ENCODE measurements at places on chromosomes 1 and 21.

GRCh38 chr1:201212461-201213055 is 21.9 kb downstream of the IGFN1 start:
- DNase-seq = no peak

DNA sequence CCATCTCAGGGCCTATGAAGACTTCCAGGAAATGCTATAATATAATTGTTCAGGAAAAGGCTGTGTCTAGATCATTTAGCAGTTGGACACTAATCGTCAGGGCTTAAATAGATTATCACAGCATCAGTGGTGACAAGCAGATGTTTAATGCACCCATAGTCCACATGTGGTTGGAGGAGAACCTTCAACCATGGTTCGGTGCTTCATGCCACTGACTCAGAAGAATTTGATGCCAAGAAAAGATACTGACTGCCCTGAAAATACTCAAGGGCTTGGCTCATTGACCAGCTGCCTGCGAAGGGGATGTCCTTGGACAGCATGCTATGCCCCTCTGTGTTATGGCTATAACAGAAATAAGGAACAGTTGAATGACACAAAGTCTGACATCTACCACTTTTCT is 175.7 kb downstream of the HHIPL2 start:
- peak; percentile 83 for DNase-seq

GRCh38 chr1:25647106-25647505 is 30.5 kb downstream of the MAN1C1 start:
- DNase-seq = no peak

DNA sequence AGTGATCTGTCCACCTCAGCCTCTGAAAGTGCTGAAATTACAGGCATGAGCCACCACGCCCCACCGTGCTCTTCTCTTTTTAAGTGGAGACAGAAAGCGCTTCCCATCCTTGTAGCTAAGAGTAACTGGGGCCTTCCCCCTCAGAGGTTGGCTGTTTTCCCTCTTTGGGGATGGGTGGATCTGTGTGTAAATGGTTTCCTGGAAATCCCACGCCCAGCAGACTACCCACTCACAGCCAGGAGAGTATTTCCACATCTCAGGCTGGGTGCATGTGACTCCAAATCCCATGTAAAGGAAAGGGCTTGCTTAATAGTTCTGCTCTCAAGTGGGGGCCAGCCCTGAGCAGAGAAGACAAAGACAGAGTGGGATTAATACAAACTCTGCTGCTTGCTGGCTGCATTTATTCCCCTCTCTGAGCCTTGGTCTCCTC is 19.6 kb upstream of the TCEA3 start:
- peak; percentile 94 for DNase-seq

DNA sequence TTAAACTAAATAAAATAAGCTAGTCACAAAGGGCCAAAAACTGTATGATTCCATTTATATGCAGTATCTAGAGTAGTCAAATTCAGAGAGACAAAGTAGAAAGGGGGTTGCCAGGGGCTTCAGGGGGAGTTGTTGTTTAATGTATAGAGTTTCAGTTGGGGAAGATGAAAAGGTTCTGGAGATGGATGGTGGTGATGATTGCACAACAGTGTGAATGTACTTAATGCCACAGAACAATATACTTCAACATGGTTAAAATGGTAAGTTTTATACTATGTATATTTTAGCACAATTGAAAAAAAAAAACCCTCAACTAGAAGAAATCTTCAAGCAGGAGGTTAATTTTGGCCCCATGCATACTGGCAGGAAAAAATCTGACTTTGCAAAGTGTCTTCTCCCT is 24.3 kb downstream of the VAV3 start:
- no peak for DNase-seq

DNA sequence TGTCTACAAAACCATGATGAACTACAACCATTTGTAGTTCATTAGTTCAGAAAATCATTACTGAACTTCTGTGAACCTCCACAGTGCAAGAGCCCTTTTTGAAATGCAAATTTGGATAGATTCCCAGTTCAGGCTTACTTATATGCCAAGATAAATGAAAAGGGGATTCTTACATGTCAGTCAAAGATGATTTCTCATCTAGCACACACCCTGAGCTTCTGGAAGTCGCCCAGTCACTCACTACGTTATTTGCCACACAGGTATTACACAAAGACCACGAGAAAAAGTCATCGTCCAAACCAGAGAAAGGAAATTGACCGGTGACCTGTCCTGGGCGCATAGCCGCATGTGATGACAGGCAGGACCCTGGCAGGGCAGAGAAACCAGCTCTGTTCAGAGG is 41.8 kb downstream of the ETS2 start:
- no peak for DNase-seq

DNA sequence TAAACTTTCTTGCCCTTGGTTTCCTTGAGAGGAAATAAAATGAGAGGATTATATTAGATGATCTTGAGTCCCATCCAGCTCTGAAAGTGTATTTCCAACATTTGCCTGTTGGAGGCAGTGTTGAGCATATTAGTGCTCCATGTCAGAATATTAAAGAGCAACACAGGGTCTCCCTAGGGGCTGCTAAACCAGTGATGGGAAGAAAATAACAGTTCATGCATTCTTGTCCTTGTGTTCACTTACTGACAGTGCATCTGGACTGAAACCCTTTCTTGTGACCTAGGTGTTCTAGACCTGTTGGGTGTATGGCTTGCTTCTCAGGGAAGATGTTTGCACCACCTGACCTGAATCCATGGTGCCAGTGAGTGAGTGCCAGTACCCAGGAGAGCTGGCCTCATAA is 124.7 kb upstream of the KIAA0040 start:
- no peak for DNase-seq

- DNase-seq = peak; percentile 49
Measured at GRCh38 chr1:55420929-55421716, 206.0 kb upstream of the USP24 start.

DNA sequence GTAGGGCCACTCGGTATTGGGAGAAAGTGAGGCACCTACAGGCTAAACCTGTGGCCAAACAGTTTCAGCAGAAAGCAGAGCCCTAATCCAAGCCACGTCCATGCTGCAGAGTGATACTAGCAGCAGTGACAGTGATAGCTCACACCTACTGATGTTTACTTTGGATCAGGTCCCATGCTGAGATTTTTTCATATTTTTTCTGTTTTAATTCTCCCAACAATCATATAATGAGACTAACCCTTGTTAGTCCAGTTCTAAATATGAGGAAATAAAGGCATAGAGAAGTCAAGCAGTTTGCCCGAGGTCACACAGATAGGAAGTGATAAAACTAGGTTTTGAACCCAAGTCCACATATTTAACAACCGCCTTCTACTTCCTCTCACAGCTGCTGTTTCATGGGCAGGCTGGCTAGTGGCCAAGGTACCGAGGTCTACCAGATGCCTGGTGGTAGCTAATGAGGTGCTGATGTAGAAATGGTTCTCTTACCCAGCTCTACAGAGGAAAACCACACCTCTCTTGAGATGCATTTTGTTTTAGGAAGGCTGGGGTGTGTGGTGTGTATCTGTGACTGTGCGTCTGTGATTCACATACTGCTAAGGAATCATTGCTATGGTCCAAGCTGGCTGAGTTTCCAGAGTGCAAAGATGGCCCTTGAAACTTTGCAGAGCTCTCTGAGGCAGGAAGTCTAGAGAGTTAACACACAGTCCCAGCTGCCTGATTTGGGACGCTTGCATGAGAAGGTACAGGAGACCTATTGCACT is 80.3 kb upstream of the ARTN start:
- peak; percentile 89 for DNase-seq

- no peak for DNase-seq
Measured at GRCh38 chr1:206445911-206446356, 24.3 kb upstream of the IKBKE start.

GRCh38 chr1:33256221-33256470 is 146 bp upstream of the ZNF362 start:
- no peak for DNase-seq

GRCh38 chr1:165988275-165988674 is 160.9 kb downstream of the UCK2 start:
- DNase-seq = no peak

- DNase-seq = no peak
Measured at GRCh38 chr1:238404921-238405320, 514.2 kb upstream of the ZP4 start.

DNA sequence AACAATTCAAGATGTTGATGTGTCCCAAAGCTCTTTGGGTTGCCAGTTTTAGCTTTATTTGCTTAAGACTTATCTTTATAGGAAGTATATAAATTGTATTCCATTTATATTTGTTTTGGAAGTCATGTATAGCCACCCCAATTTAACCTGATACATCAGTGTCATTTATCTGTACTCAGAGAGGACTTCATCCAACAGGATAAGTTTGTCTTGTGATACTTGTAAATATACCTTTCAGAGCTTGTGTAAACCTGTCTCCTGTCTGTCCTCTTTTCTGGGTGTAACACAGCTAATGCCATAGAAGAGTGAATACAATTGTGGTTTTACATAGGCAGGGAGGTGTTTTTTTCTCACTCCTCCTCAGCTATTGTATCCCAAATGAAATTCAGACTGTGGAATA is 10.4 kb downstream of the PTGFR start:
- DNase-seq = no peak

DNA sequence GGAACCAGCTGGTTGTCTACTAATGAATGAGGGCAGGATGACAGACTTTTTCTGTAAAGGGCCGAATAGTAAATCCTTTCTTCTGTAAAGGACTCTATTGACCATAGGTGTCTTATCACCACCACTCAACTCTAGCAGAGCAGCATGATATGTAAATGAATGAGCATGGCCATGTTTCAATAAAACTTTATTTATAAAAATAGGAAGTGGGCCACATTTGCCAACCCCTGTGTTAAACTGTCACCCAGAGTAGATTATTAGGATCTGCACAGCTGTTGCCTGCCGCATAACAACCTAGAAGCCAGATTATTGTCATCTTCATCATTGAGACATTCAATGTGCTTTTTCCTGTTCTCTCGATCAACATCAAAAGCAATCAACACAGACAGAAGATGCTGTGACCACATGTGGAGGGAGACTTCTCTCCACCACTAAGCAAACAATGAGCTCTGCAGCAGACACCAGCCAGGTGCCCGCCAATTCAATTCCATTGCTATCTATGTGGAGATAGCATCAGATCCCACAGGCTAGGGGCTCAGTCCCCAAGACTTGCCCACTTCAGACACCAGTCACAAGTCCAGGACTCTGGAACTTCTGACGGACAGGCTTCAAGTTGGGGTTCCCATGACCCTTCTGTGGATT is 6.8 kb upstream of the EFHD2 start:
- no peak for DNase-seq

GRCh38 chr1:151728151-151729054 is 7.1 kb downstream of the RIIAD1 start:
- peak; percentile 84 for DNase-seq

DNA sequence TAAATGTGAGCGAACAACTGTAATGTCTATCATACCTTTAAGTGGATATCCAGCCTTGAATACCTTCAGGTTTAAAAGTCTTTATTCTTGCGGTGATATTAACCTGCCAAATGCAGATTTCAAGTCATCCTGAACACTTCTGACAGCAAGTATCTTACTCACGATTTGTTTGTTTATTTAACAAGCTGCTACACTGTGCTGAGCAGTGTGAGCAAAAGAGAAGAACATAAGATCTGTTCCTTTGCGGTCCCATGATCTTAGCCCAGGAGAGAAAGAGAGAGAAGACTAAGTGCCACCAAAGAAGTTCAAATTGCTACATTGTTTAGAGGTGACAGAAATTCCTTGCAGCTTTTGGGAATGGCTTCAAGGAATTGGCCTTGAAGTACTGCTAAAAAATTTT is 9.5 kb upstream of the IL24 start:
- no peak for DNase-seq

DNA sequence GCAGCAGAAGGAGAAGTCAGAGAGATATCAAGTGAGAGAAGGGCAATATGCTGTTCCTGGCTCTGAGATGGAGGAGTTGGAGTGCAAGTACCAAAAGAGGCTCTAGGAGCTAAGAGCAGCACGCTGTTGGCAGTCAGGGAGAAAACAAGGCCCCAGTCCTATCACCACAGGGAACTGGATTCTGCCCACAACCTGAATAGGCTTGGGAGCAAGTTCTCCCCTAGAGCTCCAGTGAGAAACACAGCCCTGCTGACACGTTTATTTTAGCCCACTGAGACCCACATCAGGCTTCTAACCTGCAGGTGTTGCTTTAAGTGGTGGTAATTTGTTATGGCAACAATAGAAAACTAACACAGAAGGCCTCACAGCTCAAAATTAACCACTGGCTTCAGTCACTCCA is 31.8 kb upstream of the ZNF644 start:
- no peak for DNase-seq

GRCh38 chr1:54811739-54812655 is 10.9 kb upstream of the TTC22 start:
- no peak for DNase-seq

- peak; percentile 47 for DNase-seq
Measured at GRCh38 chr1:107326824-107327445, 186.1 kb downstream of the NTNG1 start.

GRCh38 chr1:12552951-12553921 is 64.8 kb downstream of the DHRS3 start:
- no peak for DNase-seq

GRCh38 chr1:225418598-225418997 is 9.2 kb downstream of the LBR start:
- no peak for DNase-seq

- DNase-seq = peak; percentile 87
Measured at GRCh38 chr21:29148530-29148929, 18.1 kb downstream of the MAP3K7CL start.

- peak; percentile 77 for DNase-seq
Measured at GRCh38 chr1:39409055-39409816, 82.2 kb upstream of the BMP8A start.

GRCh38 chr1:209673631-209674417 is 1.4 kb upstream of the G0S2 start:
- DNase-seq = no peak

DNA sequence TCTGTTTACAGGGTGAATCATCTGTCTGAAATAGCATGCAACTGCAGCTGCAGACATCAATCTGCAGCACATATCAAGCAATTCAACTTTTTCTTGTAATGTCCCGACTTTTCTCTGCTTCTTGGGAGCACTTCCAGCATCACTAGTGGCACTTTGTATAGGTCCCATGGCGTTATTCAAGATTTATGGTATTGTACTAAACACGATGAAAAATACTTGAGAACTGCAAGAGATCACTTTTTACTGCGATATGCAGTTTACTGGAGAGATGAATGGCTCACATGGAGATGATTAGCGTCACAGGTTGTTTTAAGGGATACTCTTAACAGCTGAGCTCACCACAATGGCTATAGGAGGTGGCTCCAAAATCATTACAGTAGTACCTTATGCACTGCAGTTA is 7.2 kb upstream of the SCMH1 start:
- no peak for DNase-seq
